Osteoblast (primary cell): ENCODE measurements at places on chromosomes 4 and X.

DNA sequence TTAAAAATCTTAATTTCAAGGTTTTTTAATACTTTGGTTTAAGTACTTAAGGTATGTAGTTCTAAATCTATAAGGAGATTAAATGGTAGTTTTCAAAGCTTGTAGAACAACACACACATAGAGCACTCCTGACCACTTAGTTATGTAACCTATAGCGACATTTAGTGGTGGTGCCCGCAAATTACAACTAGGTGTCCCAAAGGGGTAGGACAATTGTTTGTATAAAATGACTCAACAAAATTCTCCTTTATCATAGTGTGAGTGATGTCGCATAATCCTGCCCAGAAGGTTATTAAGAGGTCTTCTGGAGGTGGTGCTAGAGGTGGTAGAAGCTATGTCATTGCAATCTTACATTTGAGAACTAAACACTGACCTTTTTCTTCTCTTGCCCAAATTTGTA is 373.0 kb upstream of the RASGEF1B start:
- DNase-seq, result no peak

- no peak for DNase-seq
Observed at GRCh38 chr4:147370473-147370872, 110.4 kb upstream of the EDNRA start.

DNA sequence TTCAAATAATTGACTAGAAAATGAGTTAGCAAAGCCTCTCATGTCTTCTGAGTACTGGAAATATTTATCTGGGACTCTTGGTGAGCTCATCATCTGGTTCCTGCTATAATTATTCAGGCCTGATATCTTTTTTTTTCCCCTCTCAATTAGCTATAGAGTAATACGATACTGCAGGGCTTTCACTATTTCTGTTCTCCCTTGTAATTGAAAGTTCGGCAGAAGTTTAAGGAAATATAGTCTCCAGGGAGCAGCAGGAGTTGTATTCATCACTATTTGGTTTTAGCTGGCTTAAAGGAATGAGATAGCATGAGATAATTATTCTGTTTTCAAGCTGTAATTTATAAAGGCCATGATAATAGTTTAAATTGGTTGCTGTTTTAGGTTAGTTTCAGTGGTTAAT is 378.6 kb upstream of the EPHA5 start:
- no peak for DNase-seq

DNA sequence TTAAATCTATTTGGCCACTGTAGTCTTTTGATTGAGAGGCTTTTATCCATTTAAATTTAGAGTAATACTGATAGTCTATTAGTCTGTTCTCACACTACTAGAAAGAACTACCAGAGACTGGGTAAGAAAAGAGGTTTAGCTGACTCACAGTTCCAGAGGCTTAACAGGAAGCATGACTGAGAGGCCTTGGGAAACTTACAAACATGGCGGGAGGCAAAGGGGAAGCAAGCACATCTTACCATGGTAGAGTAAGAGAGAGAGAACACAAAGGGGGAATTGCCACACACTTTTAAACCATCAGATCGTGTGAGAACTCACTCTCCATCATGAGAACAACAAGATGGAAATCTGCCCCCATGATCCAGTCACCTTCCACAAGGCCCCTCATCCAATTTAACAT is 410.9 kb downstream of the PDGFC start:
- DNase-seq, result no peak

DNA sequence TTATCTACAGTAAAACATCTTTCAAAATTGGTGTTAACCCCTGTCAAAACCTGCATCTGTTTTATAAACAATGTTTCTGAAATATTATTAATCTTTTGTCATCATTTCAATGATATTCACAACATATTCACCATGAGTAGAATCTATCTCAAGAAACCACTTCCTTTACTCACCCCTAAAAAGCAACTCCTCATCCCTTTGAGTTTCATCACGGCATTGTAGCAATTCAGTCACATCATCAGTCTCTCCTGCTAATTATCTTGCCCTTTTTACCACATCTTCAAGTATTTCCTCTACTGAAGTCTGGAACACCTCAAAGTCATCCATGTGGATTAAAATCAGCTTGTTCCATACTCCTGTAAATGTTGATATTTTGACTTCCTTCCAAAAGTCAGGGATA is 415.3 kb upstream of the TECRL start:
- DNase-seq, result no peak

GRCh38 chr4:188432328-188432727 is 293.1 kb downstream of the TRIML1 start:
- no peak for DNase-seq

- no peak for DNase-seq
Observed at GRCh38 chr4:8262637-8263322, 6.8 kb upstream of the HTRA3 start.

GRCh38 chrX:154486052-154486395 is 391 bp downstream of the UBL4A start:
- DNase-seq, result peak; percentile 90

DNA sequence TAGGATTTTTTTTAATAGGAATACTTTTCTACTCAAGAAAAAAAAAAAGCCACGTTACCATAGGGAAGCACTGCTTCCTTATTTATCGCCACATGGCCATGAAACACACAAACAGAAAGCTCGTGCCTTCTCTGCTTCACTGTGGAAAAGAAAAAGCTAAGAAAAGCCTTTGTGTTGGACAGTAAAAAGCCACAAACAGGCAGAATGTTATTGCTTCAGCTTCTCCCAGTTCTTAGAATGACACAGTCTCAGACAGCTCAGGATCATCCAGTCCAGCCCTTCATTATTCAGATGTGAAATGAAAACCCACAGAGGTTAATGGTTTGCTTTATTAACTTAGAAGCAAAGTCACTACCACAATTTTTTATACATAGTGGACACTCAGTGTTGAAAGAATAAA is 181.6 kb upstream of the NOCT start:
- no peak for DNase-seq

DNA sequence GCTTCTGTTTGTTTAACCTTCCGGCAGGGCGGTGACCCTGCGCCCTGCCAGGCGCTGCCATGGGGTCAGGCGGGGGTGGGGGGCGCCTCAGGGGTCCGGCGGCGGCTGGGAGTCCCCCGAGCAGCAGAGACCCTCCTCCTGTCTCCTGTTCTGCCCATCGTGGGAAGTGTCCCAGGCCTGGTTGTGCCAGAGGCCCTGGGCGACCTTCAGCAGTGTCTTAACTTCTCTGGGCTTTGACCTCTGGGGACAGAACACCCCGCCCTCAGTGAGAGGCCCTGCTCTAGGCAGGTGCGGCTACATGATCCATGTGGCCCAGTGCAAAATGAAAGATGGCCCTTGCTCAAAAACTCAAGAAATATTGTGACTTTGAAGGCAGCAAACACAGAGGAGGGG is 22.8 kb upstream of the HMX1 start:
- no peak for DNase-seq

DNA sequence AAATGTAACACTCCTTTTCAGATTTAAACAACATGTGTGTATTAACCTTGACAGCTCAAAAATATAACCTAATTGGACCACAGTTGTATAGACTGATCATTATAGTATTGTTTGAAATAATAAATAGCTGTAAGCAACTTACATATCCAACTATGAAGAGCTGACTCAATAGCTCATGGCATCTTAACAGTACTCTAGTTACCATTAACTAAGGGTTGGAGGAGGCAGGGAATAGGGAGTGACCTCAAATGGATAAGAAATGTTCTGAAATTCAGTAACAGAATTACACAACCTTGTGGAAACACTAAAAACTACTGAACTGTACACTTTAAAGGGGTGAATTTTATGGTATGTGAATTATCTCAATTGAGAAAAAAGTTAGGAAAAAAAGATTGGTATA is 136.5 kb upstream of the CPEB2 start:
- DNase-seq, result no peak

DNA sequence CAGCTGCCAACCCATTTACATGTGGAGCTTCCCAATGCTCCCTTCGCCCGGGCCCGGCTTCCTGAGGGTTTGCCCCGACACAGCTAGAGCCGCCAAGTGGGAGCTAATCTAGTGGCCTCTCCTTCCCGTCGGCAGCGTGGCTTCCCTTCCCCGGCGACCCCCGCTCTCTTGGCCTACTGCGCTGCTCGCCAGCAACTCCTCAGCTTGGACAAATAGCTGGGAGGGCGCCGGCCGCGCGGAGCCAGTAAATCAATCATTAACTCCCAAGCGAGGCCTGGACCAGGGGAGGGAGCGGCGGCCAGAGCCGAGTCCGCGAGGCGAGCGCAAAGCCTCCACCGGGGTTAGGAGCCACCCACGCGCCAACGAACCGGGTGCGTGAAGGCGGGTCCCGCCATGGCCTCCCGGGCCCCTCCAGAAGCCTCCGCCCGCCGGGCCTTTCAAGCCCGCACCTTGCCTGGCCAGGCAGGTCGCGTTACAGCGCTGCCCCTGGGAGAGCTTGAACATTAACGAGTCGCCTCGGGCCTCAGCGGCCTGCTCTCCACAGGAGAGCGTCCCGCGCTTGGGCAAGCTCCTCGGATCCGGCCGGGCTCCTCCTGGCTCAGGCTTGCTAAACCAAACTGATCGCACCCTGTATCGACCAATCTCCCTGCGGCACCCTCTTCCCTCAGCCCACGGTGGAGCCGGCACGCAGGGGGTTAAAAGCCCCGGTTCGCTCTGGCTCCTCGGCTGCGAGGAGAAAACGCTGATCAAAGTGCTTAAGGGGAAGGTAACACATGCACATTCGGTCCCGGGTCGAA is 10.6 kb upstream of the BCOR start:
- peak; percentile 83 for DNase-seq

DNA sequence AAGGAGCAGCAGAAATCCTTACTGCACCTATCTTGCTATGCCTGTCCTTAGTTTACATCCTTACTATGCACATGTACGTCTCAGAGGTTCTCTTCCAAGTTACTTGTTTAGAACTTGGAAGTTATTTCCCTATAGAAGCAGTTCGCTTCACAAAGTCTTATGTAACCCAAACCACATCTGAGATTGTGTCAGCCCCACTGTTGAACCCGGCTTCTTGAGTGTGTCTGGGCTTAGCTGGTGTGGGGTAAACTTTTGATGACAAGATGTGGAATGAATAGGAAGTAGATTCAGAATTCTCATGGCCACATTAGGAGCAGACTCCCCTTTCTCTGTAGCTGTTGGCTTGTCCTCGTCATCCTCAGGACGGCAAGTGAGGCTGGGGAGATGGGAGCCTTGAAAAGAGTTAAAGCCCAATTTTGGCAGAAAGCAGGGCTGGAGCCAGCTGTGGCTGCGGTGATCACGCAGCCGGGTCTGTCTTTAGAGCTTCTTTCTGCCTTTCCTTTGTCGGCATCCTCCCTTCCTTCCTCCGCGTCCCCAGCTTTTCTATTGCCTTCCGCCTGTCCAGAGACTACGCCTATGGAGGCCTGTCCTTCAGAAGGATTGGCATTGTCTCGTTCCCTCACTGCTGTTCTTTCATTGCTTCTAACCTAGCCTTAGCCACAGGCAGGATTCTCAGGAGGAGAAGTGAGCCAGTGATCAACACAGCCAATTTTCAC is 23.0 kb upstream of the LIMCH1 start:
- no peak for DNase-seq

DNA sequence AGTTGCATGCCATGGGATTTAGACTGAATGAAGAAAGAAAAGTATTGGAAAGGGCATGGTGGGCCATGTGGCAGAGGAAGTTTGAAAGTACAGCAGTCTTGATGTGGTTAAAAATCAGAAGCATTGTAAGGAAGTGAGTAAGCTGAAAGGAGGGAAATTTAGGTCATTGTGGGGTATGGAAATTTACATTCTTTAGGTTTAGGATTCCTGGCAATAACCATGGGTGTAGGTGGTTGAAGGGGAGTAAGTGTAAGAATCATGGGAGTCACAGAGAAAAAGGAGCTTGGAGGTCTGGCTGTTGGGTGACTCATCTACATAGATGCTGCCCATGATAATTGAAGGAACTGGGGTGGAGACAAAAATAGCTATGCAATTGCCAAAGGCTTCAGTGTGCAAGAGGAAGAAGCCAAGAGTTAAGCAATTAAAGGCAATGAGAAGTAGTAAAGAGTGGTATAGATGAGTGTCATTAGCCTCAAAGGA is 243.8 kb upstream of the LDB2 start:
- DNase-seq, result peak; percentile 78

DNA sequence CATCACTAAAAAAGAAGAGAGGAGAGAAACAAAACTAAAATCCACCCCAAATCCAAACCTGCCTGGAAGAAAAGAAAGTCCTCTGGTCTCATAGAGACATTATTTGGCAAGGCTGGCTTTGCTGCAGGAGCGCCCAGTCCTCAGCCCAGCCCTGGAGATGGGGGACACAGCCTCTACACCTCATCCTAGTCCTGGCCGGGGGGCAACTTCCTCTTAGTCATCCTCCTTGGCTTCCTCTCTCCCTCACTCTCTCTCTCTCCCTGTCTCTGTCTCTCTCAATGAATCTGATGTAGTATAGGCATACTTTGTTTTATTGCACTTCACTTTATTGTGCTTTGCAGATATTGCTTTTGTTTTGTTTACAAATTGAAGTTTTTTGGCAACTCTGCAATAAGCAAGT is 55.8 kb upstream of the MAGEB10 start:
- DNase-seq, result no peak

- DNase-seq, result no peak
Observed at GRCh38 chr4:116520886-116521285, 564.5 kb downstream of the TRAM1L1 start.

GRCh38 chrX:38900719-38901118 is 99.5 kb downstream of the MID1IP1 start:
- no peak for DNase-seq

DNA sequence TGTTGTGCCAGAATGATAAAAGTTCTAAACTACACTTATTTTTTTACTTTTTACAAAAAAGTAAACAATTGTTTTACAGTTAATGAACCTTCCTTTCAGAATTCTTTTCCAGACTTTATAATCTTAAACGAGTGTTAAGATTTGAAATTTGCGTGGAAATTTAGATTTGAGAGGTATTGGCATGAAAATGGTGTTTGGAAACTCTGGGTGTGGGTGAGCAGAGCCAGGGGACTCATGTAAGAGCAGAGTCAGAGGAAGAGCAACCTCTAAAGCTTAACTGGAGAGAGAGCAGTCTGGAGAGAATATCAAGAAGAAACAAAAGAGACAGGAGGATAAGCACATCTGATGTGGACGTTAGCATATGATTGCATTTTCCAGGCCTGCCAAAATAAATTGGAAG is 48.2 kb downstream of the MMRN1 start:
- no peak for DNase-seq

GRCh38 chrX:14956813-14957582 is 83.8 kb downstream of the MOSPD2 start:
- DNase-seq, result no peak

GRCh38 chrX:112738347-112739033 is 58.8 kb upstream of the LHFPL1 start:
- no peak for DNase-seq

DNA sequence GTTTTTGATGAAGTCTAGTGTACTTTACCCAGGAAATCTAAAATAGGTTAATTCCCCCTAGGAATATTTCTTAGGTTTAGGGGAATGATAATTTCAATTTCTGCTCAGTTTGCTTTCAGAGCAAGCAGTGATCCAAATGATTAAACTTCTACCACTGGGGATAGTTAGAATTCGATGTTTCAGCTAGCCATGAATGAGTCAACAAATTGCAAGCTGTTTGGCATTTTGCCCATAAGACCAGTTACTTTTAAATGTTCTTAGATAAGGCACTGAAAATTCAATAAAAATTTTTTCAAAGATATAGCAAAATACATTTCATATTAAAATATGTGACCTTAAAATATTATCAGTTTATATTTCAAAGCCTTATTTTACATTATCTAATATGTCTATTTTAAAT is 993.6 kb downstream of the ARAP2 start:
- no peak for DNase-seq

GRCh38 chr4:28209371-28209924 is 1348.8 kb downstream of the STIM2 start:
- no peak for DNase-seq
